Activated CD4-positive, alpha-beta T cell treated with anti-CD3 and anti-CD28 coated beads, Interleukin-2, amount 10 ng/mL, durations not matched to agents 24 days and 14 days (primary cell): ENCODE measurements at places on chromosomes 11 and 22. TPM values are rescaled to one million over a fixed set of nuclear protein-coding genes. Genes with fewer than 3 reads are reported as not detected.

DNA sequence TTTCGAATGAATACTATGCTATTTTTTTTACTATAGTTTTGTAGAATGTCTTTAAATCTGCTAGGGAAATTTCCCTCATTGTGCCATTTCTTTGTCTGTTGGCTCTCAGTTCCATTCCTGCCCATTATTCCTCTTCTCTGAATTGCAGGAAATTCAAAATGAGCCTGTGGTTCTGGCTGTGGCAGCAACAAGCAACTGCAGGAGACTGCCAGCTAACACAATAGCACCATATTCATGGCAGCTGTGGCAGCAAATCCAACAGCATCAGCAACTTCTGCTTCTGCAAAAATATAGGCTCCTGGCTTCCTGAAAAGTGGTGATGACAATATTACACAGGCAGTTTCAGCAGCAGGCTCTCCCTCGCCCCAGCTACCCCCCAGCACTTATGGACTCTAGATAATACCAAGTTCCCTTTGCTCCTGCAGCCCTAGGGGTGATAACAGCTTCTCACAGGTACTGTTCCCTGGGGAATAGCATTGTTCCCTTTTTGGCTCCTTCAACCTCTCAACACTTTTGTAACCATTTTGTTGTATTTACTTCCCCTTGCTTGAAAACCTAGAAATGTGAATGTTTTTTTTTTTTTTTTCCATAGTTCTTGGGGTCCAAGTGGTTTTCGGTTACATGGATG is 9.3 kb downstream of the PATE4 start:
- no peak for DNase-seq

- DNase-seq: no peak
Measured at GRCh38 chr22:24329453-24329852, 58.8 kb downstream of the SPECC1L start.

- DNase-seq: no peak
Measured at GRCh38 chr11:45660729-45661438, 4.5 kb downstream of the CHST1 start.

DNA sequence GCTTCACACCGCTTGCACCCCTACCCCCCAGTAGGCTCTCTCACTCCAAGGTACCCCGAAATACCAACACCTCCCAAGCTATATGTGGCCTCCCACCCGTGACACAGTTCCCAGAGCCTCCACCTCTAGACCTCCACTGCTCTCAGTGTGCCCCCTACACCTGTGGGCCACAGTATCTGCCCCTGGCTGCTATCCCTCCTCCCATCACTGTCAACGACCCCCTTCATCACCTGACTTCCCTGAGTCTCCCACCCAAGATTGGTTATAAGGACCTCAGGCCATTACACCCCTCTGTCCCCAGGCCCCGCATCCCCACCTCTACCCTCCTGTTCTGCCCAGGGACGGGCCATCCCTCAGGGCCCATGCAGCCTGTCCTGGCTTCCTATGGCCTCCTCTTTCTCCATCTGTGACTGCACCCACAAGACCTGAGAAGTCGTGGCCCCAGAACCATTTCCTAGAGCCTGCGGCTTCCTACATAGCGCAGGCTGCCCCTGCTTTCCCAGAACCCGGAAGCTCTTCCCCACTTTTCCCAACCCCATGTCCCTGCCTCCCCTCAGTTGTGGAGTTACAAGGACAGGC is 734 bp downstream of the ACR start:
- no peak for DNase-seq

GRCh38 chr11:70656252-70656651 is 257.9 kb downstream of the CTTN start:
- no peak for DNase-seq

EXPH5 gene
- 0.90 and 0.91 TPM in 2 replicates for total RNA-seq

SCGB1D2 gene
- total RNA-seq: not detected in 2 replicates

KRTAP5-11 gene
- not detected in 2 replicates for total RNA-seq
